PC-9 (cell line): ENCODE measurements at places on chromosomes 13 and 19.

- no peak for DNase-seq
These were observed 633.1 kb downstream of the EFNB2 start for GRCh38 chr13:105902396-105902795.

DNA sequence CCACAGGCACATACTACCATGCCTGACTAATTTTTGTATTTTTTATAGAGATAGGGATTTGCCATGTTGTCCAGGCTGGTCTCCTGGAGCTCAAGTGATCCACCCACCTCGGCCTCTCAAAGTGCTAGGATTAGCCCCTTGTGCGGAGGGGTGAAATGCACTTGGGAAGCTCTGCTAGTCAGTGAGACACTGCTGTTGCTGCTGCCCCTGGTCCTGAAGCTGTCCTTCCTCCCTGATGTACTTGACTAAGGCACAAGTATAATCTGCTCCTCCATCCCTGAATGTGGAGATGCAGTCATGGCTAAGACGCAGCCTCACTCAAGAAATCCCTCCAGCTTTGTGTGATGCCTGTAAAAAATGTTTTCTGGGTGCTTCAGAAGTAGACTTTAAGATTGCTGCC lies 124.5 kb downstream of the KCTD15 start:
- no peak for DNase-seq

DNA sequence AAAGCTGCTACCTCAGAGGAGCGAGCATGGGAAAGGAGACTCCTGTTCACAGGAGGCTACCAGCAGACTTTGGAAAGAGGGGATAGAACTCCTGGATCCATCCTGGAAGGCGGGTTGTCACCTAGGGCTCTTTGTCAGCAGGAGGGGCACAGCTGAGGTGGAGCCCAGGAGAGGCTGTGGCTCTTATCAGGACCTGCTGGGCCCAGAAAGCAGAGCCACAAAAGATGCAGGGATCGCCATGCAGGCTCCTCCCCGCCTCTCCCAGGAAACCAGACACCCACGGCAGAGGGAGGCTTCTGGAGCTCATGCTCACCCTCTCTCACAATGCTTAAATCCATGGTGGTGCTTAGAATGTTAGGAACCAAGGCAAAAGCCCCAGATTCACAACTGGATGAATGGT lies 994.2 kb downstream of the UQCRFS1 start:
- DNase-seq, result no peak

GRCh38 chr13:98613591-98613990 lies 36.7 kb upstream of the STK24 start:
- DNase-seq, result no peak

- no peak for DNase-seq
These were observed 66.8 kb downstream of the TBC1D4 start for GRCh38 chr13:75415171-75415570.

DNA sequence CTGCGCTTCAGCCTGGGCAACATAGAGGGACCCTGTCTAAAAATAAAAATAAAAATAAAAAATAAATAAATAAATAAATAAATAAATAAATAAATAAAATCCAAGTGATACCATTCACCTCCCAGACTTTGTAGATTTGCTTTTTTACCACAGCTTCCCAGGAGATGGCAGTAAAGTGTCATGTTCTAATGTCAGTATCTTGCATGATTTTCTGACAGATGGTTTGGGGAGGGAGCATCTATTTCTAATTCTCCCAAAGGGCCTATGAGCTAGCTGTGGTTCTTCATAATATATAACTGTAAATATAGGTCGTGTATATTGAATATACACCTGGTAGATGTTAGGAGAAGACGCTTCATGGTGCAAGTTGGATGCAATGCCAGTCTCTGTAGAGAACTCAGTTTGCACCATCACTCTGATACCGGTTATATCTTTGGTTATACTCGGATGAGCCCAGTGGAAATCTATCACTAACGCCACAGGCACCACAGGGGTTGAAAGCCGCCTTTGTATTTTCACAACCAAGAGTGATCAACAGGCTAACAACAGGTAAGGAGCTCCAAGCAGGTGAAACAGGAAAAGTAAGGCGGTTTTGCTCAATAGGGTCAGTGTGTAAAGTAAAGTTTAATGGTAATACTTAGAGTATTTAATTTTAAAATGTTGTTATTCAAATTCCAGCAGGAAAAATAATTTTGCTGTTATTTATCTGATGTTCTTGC lies 13.9 kb downstream of the APLP1 start:
- peak; percentile 33 for DNase-seq

GRCh38 chr13:36918246-36919131 lies 1.5 kb downstream of the SMAD9 start:
- DNase-seq, result no peak

DNA sequence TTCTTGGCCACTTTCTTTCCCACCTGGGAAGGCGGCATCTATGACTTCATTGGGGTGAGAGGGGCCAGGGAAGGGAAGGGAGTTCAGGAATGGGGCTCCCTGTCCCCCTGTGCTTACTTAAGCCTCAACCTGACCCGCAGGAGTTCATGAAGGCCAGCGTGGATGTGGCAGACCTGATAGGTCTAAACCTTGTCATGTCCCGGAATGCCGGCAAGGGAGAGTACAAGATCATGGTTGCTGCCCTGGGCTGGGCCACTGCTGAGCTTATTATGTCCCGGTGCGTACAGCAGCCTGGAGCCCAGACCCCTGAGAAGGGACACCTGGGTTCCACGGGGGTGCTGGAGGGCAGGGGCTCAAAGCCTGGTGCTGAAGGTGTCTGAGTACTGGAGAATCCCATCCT lies 1.1 kb downstream of the TMEM147 start:
- DNase-seq, result no peak

GRCh38 chr19:54644056-54644455 lies 13.8 kb downstream of the LILRB1 start:
- DNase-seq, result no peak

DNA sequence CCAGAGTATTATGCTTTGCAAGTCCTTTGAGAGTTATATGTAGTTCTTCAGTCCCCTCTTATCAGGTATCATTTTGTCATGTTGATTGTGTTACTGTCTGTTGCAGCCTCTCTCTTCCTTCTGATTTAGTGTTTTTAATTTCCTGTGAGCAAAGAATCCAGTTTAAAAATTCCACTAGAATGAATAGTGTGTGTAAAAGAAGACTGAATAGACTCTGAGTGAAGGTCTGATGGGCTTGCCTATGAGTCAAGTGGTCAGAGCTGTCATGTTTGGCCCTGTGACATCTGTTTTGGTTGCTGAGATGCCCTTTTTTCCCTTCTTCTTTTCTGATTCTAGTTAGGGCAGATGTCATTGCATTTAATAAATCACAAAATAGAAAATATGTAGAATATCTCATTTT lies 23.3 kb upstream of the KCTD4 start:
- no peak for DNase-seq

DNA sequence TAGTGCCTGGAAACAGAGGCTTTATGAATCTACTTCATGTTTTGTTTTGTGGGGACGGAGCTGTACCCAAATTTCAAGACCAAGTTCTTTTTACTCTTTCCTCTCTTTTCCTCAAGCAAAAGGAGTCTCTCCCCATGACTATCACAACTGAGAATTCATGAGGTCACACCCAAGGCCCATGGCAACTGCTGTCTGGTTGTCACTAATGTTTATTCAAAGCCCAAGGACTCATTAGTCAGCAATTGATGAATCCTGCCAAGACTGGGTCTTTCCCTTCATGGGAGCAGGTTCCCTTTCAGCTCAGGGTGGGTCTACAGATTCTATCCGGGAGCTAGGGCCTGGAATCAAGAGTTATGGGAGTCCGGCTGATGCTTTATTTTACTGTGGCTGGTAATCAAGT lies 441.5 kb upstream of the PCDH20 start:
- DNase-seq, result no peak

- no peak for DNase-seq
These were observed at the start of gene CD209 for GRCh38 chr19:7746903-7747884. TSS of gene CD209 (minus strand) at chr19:7747534. CDS start at chr19:7747511, 23 bp downstream.

GRCh38 chr19:9306443-9306842 lies 3.2 kb downstream of the ZNF699 start:
- no peak for DNase-seq

DNA sequence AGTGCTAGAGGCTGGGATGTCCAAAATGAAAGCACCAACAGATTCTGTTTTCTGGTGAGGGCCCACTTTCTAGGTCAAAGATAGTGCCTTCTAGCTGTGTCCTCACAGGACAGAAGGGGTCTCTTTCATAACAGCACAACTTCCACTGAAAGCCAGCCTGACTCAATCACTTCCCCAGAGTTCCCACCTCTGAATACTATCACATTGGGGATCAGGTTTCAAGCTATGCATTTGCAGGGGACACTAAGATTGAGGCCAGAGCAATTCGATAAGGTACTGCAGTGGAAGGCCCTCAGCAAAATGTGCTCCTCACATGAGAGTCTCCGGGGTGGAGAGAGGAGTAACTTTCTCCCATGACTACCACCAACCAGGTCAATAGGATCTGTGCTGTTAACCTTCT lies 1501.5 kb downstream of the EFNB2 start:
- no peak for DNase-seq

DNA sequence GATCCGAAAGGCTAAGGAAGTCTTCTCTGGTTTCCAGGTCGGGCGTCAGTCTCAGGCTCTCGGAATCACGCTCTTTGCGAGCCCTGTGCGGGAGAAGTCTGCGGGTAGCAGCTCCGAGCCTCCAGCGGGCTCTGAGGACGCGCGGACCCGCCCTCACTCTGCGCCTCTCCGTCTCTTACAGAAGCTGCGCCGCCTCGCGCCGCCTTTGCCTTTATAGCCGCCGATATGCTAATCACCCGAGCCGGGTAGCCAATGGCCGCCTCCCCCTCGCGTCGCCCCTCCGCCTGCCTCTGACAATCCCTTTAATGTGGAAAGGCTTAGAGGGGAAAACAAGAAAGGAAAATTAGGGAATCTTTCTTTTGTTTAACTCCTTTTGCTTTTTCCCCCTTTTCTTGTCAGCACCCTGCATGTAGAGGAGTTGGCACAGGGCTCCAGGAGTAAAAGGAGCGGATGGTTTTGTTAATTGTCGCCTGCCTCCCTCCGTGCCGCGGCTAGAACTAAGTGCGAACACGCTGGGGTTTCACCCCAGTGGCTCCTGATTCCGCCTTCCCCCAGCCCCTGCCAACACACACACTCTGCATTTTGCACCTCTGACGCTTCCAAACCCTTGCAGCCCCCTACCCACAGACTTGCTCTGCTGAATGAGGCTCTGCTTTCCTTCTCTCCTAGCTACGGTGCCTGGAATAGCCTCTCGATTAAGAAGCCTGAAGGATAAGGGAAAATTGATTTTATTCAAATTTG lies at the start of gene PCDH8:
PCDH8 (minus strand) TSS at position 186 of the 741 bp plus-strand sequence. CDS start 204 bp downstream, outside the sequence.
- no peak for DNase-seq

DNA sequence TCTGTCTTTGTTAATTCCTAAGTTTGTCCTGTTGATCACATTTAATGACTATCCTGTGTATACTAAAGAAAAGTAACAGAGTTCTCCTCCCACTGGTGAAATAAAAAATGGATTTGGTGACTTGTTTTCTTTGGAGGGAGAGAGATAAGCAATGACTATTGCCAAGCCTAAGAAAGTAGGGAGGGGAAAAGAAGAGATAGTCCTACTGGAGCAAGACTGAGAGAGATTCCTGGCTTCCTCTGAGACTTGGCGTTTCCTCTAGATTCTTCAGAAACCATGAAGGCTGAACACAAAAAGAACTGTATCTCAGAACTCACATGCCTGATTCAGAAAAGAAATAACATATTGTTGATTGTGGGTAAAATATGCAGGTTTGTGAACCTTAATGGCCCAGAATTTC lies 406.5 kb downstream of the FOXO1 start:
- DNase-seq, result no peak

GRCh38 chr13:46478651-46479050 lies 74.3 kb upstream of the LRCH1 start:
- no peak for DNase-seq

GRCh38 chr13:52945348-52945747 lies 83.3 kb upstream of the OLFM4 start:
- DNase-seq, result no peak

DNA sequence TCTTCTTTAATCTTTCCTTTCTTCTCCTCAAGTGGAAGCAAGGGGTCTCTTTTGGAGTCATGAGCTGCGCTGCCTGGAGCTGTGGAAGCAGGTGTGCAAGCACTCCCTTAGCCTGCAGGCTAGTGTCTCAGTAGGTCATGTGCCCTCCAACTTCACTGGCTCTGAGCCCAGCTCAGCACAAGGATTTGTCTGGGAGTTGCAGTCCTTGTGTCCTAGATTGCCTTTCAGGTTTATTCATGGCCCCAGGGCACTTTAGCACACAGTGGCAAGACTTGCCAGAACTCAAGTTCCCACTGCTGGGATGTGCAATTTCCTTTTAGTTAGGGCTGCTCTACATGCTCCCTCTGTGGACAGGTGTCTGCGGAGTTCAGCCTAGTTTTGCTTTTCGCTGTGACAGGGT lies 211.7 kb downstream of the LIG4 start:
- DNase-seq, result peak; percentile 67

DNA sequence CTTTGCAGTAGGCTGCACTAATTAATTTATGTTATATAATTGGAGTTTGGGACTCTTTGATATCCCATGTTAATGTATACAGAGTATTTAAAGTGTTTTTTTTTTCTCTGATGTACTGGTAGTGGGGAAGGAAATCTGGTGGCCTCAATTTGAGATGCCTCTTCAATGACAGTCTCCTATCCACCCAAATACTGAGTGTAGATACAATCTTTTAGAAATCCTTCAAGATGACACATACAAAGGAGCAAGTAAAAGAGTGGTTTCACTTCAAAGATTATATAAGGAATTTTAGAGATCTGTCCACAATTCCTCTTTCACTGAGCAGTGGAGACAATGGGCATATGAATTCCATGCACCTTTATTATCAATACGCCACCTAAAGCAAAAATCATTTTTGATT lies 15.1 kb downstream of the NALCN start:
- DNase-seq, result no peak

- DNase-seq, result no peak
These were observed 283.3 kb downstream of the FOXO1 start for GRCh38 chr13:40383132-40383531.

DNA sequence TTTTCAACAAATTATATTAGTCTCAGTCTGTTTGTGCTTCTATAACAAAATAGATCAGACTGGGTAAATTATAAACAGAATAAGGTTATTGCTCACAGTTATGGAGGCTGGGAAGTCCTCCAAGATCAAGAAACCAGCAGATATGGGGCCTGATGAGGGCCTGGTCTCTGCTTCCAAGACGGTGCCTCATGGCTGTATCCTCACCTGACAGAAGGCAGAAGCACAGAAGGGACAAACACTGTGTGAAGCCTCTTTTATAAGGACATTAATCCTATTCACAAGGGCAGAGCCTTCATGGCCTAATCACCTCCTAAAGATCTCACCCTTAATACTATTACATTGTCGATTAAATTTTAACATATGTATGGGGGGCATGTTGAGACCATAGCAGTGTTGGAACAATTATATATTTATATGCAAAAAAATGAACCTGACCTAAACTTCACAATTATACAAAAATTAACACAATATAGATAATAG lies 12.7 kb downstream of the F10 start:
- DNase-seq, result no peak
